ENCODE measurements at places on chromosomes 2 and 18.

GRCh38 chr2:152962446-152962845 lies 244.0 kb downstream of the ARL6IP6 start:
- DNase-seq, result no peak

GRCh38 chr2:31212659-31213600 lies 4.4 kb downstream of the CAPN14 start:
- DNase-seq, result no peak

DNA sequence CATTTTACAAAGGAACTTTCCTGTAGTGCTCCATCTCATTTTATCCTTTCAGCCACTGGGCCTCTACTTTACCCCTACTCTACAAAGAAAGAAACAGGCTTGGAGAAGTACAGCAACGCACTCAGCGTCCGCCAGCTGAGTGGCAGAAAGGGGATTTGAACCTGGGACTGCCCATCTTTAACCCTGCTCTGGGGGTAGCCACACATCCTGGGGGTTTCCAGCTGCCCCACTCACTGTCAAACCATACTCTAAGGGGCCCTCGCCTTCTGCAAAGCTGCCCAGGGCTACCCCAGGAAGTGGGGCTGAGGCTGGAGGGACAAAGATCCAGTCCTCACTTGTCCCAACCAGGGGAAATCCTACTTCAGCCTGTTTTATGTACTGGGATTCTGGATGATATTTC lies 17.9 kb downstream of the HS1BP3 start:
- no peak for DNase-seq

- no peak for DNase-seq
These were observed 853.0 kb upstream of the GCFC2 start for GRCh38 chr2:76563730-76564129.

GRCh38 chr2:71789556-71790204 lies 336.3 kb downstream of the DYSF start:
- no peak for DNase-seq

- DNase-seq, result no peak
These were observed 250.1 kb downstream of the NDUFA10 start for GRCh38 chr2:239774933-239775622.

- DNase-seq, result no peak
These were observed 163.1 kb upstream of the PID1 start for GRCh38 chr2:229434187-229434586.

- DNase-seq, result no peak
These were observed 12.6 kb downstream of the DRC1 start for GRCh38 chr2:26414311-26414710.

GRCh38 chr2:233563663-233564430 lies 2.7 kb downstream of the USP40 start:
- DNase-seq, result no peak

- peak; percentile 54 for DNase-seq
These were observed 38.1 kb upstream of the SLC3A1 start for GRCh38 chr2:44237221-44237620.

DNA sequence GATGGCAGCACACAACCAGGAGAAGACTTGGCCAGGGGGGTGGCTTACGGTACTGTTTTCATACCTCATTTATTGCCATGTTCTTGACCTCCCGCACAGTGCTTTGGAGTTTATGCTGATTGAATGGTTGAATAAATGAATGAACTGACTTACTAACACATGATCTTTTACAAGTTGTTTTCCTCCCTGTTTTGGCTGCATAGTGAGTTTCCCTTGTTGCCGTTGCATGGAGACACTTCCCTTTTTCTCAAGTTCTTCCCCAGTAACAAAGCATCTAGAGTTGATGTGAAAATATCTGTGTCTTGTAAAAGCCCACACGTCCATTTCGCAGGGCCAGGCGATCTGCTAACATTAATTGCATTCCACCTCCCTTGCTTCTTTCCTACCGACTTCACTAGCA lies 35.7 kb upstream of the RAB1A start:
- DNase-seq, result no peak

DNA sequence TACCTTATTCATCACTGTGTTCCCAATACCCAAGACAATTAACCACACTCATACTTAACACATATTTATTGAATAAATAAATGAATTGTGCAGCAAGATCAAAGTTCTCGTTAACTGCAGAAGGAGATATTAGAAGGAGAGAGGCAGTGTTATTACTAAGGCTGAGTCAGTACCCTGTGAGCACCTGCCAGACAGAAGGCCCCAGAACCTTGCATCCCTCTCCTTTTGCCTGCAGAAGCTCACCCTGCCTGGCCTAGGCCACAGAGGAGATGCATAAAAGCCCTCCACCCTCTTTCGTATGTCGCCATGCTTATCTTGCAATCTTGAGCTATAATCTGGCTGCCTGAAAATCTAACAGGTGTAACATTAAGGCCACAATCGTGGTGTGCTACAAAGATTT lies 20.5 kb upstream of the RNF149 start:
- no peak for DNase-seq

GRCh38 chr18:77105028-77105427 lies 27.6 kb downstream of the MBP start:
- no peak for DNase-seq

DNA sequence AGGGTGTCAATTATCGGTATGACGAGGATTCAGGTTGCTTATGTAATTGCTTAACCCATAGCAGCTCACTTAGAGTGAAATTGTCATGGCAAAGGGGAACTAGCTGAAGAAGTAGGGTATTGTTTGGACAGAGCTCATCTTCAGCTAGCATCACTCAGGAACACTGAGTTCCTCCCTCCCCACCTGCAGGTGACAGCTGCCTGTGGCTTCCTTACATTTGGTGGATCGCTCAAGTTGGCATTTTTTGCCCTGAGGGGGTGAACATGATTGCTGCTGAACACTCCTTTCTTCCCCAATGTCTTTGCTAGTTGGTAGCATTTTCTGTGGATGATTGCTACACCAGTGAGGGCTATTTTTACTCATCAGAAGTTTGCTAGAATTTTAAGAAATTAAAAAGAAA lies 86.7 kb upstream of the THUMPD2 start:
- DNase-seq, result no peak

DNA sequence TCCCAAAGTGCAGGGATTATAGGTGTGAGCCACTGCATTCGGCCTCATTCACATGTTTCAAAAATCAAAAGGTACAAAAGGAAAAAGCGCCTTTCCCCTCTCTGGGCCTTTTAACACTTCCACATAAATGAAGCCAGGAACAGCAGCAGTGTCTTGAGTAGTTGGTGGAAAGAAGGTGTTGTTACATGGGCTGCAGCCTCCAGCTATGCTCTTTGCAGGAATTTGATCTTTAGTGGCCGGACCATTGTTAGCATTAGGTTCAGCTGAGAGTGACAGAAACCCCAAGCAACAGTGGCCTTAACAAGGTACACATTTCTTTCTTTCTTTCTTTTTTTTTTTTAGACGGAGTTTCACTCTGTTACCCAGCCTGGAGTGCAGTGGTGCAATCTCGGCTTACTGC lies 59.1 kb downstream of the HS6ST1 start:
- DNase-seq, result no peak

- no peak for DNase-seq
These were observed 2.1 kb downstream of the KCNG2 start for GRCh38 chr18:79799619-79800370.

DNA sequence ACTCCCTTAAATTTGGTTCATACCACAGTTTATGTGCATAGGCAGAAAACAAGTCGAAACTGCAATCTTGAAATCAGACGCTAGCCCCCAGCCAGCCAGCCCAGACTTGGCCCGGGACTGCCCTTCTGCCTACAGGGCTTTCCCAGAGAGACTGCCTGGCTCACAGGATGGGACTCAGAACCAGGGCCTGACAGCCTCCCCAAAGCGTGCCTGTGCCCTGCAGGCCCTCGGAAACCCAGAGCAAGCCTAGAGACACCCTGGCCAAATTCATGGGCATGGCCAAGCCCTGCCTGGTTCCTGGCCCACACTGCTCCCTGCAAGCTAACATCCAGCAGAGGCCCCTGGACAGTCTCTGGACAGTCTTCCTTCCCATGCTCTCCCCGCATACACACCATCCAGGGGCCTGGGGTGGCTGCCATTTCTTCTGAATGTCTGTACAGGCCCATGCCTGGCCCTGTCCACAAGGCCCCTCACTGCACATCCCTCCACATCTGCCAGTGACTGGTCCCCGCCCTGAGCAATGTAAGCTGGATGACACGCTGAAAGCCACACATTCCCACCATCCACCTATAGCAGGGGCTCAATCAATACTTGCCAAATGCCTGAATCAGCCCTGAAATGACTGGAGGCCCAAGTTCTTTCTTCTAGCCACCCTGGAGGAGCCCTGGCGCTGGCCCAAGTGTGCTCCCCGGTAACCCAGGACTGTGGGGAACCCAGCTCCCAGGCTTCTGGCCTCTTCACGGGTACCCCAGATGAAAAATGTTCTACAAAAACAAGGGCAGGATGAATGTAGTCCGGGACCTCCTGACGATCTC lies 73.1 kb downstream of the HDAC4 start:
- no peak for DNase-seq

GRCh38 chr2:147482916-147483669 lies 361.7 kb upstream of the ACVR2A start:
- DNase-seq, result no peak

- DNase-seq, result no peak
These were observed 234.7 kb downstream of the TTC32 start for GRCh38 chr2:19667085-19667484.

DNA sequence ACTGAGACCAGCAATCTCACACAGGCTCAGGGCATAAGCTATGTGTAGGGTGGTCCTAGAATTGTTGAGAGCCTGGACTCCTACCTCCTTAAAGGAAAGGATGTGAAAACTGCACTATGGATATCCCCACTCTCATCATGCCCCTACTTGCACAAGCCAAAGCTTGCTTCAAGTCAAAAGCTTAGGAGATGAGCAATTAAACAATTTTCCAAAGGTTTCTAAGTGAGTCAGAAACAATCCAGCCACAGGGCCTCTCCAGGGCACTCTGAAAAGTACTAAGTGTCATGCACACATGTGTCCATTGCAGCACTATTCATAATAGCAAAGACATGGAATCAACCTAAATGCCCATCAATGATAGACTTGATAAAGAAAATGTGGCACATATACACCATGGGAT lies 215.4 kb downstream of the AFF3 start:
- DNase-seq, result no peak

GRCh38 chr18:58988600-58988999 lies 123.9 kb downstream of the ZNF532 start:
- DNase-seq, result no peak

DNA sequence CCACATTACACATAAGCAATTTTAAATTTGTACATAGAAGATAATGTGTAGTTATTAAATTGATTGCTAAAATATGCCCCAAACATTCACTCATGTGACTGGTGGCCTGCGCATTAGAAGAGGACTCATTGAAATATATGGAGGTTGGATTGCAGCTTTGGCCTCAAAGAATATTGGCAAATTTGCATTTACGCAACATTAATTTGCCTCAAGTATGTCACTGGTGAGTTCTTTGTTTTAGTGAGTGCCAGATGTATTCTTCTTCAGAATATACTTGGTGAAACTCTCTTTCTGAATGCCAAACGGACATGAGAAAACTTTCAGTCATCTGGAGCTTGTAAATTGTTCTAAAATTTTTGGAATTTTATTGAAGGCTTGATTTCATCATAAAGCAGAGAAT lies 5.9 kb upstream of the EFEMP1 start:
- DNase-seq, result no peak

GRCh38 chr2:63881205-63881604 lies 39.5 kb downstream of the UGP2 start:
- no peak for DNase-seq

- DNase-seq, result no peak
These were observed 427.6 kb upstream of the DCC start for GRCh38 chr18:51912381-51912780.

DNA sequence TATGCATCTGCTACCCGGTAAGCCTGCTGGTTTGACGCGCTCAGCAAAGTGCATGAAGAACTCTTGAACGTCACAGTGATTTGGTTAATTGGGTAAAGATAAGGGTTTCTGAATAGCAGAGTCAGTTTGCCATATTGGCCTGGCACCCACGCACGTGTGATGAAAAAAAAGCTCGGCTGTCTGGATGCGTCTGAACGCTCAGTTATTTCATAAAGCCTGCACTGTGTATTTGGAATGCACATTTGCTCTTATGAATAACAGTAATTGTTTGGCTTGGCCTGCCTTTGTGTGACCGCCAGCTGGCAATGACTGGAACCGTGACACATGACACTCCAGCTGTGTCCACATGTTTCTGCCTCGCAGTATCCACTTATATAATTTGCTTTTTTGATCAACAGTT lies 129.2 kb upstream of the MEIS1 start:
- DNase-seq, result no peak

DNA sequence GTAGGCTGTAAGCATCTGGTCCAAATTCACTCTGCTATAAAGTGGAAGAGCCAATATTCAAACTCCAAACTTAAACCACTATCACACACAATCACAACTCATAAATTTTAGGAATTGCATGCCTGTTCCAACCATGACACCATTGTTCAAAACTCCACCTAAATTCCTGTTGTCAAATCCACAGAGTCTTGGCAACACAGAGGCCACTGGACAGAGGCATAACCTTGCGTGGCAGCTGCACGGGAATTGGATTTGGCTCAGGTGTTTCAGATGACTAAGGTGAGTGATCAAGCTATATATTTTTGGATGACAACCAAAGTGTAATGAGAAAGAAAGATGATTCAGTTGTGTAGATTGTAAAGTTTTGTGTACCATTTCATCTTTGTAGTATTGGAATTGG lies 422.7 kb upstream of the TNP1 start:
- DNase-seq, result no peak

DNA sequence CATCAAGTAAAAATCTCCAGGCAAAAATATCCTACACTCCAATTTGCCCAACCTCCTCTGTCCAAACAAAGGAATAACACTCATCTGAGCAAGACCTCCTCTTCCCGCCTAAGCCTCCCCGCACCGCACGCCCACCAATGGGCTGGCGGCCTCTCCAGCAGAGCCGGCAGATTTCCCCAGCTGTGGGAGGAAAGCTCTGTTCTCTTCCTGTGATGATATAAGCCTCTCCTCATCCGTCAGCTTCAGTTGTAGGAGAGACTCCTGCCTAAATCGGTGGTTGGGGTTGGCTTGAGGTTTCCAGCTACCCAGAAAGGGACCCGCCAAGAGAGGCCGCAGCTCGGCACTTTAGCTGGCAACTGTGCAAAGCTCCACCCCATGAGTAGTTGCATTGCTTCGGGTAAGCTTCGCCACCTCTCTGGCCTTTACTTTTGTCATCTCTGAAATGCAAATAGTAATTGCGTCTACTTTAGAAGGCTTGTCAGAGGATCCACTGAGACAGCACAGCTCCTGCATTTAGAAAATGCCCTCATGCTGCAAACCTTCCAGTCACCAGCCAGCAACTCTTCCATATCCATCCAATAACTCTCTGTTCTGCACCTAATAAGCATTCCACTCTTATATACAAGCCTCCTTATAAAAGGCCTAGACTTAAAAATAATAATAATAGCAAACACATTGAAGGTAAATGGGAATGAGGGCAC lies 146.4 kb downstream of the MYT1L start:
- DNase-seq, result no peak

DNA sequence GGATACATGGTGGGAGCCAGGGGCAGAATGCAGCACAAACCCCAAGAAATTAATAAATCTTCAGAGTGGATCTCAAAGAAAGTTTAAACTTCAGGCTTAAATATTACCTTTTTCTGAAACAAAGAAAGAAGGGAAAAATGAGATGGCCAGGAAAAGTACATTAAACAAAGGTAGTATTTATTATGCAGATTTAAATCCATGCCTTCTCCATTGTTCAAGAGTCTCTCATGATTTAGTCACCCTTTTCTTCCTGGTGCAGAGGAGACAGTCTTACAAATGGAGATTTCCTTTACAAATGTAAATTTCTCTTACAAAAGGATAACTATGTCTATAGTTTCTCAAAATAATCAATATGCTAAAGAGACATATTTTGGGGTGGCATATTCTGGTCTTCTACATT lies 33.4 kb upstream of the PPM1B start:
- DNase-seq, result no peak
